SK-N-MC (cell line): ENCODE measurements at places on chromosomes 11 and 22.

DNA sequence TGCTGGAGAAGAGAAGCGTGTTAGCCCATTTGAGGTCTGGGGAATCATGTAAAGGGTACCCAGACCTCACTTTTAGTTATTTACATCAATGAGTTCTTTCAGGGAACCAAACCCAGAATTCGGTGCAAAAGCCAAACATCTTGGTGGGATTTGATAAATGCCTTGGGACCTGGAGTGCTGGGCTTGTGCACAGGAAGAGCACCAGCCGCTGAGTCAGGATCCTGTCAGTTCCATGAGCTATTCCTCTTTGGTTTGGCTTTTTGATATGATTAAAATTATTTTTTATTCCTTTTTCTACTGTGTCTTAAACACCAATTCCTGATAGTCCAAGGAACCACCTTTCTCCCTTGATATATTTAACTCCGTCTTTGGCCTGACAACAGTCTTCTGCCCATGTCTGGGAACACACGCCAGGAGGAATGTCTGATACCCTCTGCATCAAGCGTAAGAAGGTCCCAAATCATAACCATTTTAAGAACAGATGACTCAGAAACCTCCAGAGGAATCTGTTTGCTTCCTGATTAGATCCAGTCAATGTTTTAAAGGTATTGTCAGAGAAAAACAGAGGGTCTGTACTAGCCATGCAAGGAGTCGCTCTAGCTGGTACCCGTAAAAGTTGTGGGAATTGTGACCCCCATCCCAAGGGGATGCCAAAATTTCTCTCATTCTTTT lies 65.2 kb downstream of the ALX4 start:
- no peak for DNase-seq

GRCh38 chr11:76654298-76654851 lies 16.2 kb downstream of the LRRC32 start:
- DNase-seq: no peak

DNA sequence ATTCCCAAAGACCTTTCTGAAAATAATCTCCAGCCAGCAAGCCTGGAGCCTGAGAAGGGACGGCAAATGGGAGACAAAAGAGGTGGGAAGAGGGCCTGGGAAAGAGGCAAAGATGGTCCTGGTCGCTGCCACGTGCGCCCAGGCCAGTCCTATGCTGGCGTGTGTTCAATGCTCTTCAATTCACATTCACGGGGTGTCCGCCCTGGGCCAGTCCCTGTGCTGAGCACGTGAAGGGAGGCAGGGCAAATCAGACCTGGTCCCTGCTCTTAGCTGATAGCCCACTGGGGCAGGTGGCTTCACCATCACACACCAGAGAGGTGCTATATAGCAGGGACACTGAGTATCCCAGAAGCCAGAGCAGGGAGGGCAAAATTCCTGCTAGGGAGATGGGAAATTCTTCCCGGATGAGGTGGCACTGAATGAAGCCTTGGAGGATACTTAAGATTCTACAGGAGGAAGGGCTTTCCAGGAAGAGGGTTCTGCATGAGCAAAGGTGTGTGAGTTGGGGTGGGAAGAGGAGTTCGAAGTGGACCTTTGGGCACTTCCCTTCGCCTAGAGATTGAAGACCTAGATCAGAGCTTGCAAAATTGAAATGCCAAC lies 148.2 kb downstream of the CHST1 start:
- DNase-seq: no peak

DNA sequence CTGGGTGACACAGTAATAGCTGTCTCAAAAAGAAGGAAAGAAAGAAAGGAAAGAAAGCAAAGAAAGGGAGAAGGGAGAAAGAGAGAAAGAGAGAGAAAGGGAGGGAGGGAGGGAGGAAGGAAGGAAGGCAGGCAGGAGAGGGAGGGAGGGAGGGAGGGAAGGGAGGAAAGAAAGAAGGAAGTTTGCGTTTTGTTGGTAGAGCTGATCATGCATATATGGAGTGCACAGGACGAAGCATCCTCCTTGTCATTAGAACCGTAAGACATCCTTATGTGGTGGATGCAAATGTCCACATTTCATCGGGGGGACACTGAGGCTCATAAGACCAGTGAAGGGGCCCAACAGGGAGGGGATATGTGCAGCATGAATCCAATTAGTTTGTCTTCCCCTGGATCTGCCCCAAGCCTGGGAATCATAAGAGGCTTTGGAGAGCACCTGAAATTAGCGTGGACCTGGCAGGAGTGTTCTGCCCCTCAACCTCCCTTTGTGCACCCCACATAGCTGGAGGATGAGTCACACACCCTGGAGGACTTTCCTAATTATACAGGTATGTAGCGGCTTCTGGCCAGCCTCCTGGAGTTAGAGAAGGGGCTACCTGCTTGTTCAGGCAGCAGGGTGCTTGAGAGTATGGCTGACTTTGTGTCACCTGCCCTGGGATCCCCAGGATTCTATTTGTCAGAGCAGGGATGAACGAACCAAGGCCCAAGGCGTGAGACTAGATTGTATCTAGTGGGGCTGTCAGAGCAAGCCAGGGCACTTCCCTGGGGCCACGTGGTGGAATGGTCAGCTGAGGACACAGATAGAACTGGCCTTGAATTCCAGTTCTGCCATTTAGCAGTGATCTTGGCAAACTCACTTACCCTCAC lies 119.7 kb upstream of the CD82 start:
- no peak for DNase-seq

- DNase-seq: no peak
Measured at GRCh38 chr11:33377412-33378370, 120.5 kb downstream of the HIPK3 start.

- no peak for DNase-seq
Measured at GRCh38 chr11:117877120-117877784, 794 bp upstream of the FXYD6 start.

- no peak for DNase-seq
Measured at GRCh38 chr11:77199137-77199745, 71.2 kb downstream of the MYO7A start.

GRCh38 chr11:100469835-100470234 lies 217.3 kb upstream of the ARHGAP42 start:
- no peak for DNase-seq

- DNase-seq: no peak
Measured at GRCh38 chr22:45548247-45548840, 45.7 kb downstream of the FBLN1 start.

GRCh38 chr11:7020183-7020917 lies at the start of the genes NLRP14 and ZNF214:
Gene NLRP14 (plus strand): TSS chr11:7020479. CDS start chr11:7038587, 18,108 bp downstream.
Gene ZNF214 (minus strand): TSS chr11:7020346. CDS start chr11:7002835, 17,511 bp downstream.
- peak; percentile 5 for DNase-seq
